ENCODE measurements at places on chromosomes 12 and 14. TPM values are rescaled to one million over a fixed set of nuclear protein-coding genes. Genes with fewer than 3 reads are reported as not detected.

GRCh38 chr12:49626836-49627235 is 3.5 kb downstream of the PRPF40B start:
- no peak for DNase-seq
- H3K27me3 ChIP-seq: no peaks in the 10 kb centered on the region
- H3K36me3 ChIP-seq: no peaks in the 10 kb centered on the region
- no peak overlapping the region for H3K27ac ChIP-seq
- no peak overlapping the region for H3K4me3 ChIP-seq
- H3K4me1 ChIP-seq: peaks cover 7% of the 10 kb centered on the region

DNA sequence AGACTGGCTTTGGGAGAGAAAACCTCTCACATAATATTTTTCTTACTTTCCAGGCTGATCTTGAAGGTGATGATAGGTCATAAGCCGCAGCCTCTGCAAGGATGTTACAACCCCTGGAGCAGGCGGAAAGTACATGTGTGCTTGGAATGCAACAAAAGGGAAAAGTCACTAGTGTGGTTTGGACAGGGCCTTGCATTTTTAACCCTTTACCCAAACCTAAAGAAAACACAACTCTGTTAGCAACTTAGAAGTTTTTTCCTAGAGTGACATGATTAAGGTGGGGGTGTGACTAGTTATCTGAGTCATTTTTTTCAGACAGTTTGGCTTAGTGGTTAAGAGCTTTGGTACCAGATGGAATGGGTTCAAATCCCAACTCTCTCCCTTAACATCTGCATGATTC is 97.0 kb downstream of the TMEM30B start:
- no peak overlapping the region for H3K27ac ChIP-seq
- peak overlapping the region; percentile 11 for H3K4me3 ChIP-seq
- DNase-seq: no peak
- H3K4me1 ChIP-seq: peaks cover 34% of the 10 kb centered on the region

- H3K27ac ChIP-seq: no peak overlapping the region
- H3K27me3 ChIP-seq: no peaks in the 10 kb centered on the region
- no peaks in the 10 kb centered on the region for H3K4me1 ChIP-seq
Measured at GRCh38 chr12:70686907-70687306, 49.7 kb upstream of the PTPRB start.

- no peaks in the 10 kb centered on the region for H3K4me1 ChIP-seq
- H3K4me3 ChIP-seq: no peak overlapping the region
- peaks cover 23% of the 10 kb centered on the region for H3K27me3 ChIP-seq
- no peak overlapping the region for H3K27ac ChIP-seq
Measured at GRCh38 chr12:20364501-20364900, 3.8 kb upstream of the PDE3A start.

DNA sequence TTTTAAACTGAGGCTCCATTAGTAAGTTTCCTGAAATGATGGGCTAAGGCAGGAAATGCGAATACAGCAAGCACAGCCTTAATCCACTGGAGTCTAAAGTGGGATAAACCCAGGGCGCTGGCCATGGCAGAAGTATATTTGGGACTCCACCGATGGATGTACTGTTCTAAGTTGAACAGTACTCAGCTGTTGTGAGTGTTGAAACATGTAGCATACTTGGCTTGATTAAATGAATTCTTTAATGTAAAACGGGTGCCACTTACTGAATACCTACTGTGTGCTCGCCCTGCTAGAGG is 996 bp downstream of the SSPN start:
- no peak for DNase-seq
- H3K4me1 ChIP-seq: peaks cover 6% of the 10 kb centered on the region
- no peak overlapping the region for H3K4me3 ChIP-seq
- no peaks in the 10 kb centered on the region for H3K36me3 ChIP-seq

DNA sequence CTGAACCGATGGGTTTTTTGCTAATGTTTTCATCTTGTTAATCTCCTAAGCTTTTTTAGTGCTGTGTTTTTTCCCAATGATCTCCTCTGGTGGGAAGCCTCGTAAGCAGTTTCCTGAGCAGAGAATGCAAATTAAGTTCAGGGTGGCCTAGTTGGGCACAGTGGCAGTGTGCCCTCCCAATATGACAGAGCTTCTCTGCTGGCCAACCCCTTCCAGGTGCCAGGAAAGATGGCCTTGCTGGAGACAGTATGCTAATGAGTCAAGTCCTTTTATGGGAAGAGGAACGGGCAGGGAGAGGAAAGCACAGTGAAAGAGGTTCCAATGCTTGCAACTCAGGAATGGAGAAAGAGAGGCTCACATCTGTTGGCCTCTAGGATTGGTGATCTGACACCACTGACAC is 115.8 kb downstream of the GCH1 start:
- no peak for DNase-seq
- no peaks in the 10 kb centered on the region for H3K36me3 ChIP-seq
- H3K27me3 ChIP-seq: no peaks in the 10 kb centered on the region
- no peak overlapping the region for H3K27ac ChIP-seq
- peaks cover 10% of the 10 kb centered on the region for H3K4me1 ChIP-seq

Gene MAP3K9
- total RNA-seq: 6.2 TPM

GRCh38 chr12:95787274-95787818 is 3.2 kb downstream of the NTN4 start:
- H3K4me1 ChIP-seq: peaks cover 14% of the 10 kb centered on the region
- DNase-seq: no peak
- H3K27ac ChIP-seq: no peak overlapping the region
- H3K4me3 ChIP-seq: no peak overlapping the region
- peaks cover 61% of the 10 kb centered on the region for H3K27me3 ChIP-seq

- H3K4me3 ChIP-seq: no peak overlapping the region
- H3K4me1 ChIP-seq: no peaks in the 10 kb centered on the region
- no peak for DNase-seq
Measured at GRCh38 chr12:81208187-81208911, 130.5 kb downstream of the ACSS3 start.

Gene ZNF10
- 14.2 TPM for total RNA-seq

GRCh38 chr12:66627988-66628317 is 50.9 kb downstream of the GRIP1 start:
- H3K27ac ChIP-seq: no peak overlapping the region
- DNase-seq: no peak
- no peak overlapping the region for H3K4me3 ChIP-seq
- H3K27me3 ChIP-seq: no peaks in the 10 kb centered on the region

Gene ZDHHC22
- total RNA-seq: not detected

- no peak for DNase-seq
- no peaks in the 10 kb centered on the region for H3K27me3 ChIP-seq
- H3K27ac ChIP-seq: peak overlapping the region; percentile 100
- peak overlapping the region; percentile 99 for H3K4me3 ChIP-seq
- H3K36me3 ChIP-seq: peaks cover 34% of the 10 kb centered on the region
- peaks cover 84% of the 10 kb centered on the region for H3K4me1 ChIP-seq
Measured at GRCh38 chr12:46369095-46369473, 3.5 kb downstream of the SLC38A2 start.

Gene SLC2A14
- total RNA-seq: 0.14 TPM

Gene CHGA
- total RNA-seq: not detected

DNA sequence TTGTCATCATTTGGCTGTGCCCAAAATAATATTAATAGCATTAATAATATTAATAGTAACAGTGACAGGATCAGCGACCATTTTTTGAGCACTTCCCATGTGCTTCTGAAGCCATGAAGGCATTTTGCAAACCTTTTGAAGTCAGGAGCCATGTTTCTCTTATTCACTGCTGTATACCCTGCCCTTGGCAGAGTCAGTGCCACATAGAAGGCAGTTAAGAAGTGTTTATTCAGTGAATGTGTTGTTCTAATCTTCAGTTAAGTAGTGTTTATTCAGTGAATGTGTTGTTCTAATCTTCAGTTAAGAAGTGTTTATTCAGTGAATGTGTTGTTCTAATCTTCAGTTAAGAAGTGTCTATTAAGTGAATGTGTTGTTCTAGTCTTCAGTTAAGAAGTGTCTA is 319.7 kb upstream of the NAV3 start:
- no peak overlapping the region for H3K4me3 ChIP-seq
- no peaks in the 10 kb centered on the region for H3K36me3 ChIP-seq
- no peaks in the 10 kb centered on the region for H3K4me1 ChIP-seq
- H3K27me3 ChIP-seq: no peaks in the 10 kb centered on the region

DNA sequence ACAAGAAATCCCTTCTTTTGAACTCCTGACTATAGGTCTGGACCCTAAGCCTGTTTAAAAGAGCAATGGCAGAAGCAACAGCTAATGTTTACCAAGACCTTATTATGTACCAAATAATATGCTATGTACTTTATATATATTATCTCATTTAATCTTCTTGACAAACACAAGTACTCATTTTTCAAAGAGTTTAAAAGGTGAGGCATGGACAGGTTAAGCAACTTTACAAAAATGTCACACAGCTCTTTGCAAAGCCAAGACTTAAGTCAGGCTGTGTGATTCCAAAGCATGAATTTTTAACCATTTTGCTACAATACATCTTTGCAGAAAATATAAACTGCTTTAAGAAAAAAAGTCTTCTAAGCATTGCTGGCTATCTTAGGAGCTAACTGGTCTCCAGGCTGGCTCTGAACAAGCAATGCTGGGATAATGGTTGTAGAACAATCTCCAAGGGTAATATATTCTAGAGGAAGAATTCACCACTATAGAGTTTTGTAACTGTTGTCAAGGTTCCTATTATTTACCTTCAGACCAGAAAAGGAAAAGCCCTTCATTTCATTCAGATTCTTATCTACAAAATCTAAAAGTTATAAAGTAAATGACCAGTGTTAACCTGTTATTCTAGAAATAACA is 22.1 kb downstream of the SYNJ2BP start:
- H3K36me3 ChIP-seq: peaks cover 5% of the 10 kb centered on the region
- no peak overlapping the region for H3K4me3 ChIP-seq
- DNase-seq: no peak

Gene KCNA1
- 0.07 TPM for total RNA-seq

Gene KIF26A
- total RNA-seq: 0.05 TPM

Gene TEX52
- total RNA-seq: 0.48 TPM

Gene C14orf39
- total RNA-seq: not detected

GRCh38 chr14:55028476-55028875 is 1.4 kb downstream of the SOCS4 start:
- DNase-seq: no peak
- H3K4me3 ChIP-seq: peak overlapping the region; percentile 87
- peaks cover 45% of the 10 kb centered on the region for H3K4me1 ChIP-seq

Gene RPS6KL1
- 4.6 TPM for total RNA-seq

Gene PUS7L
- 18.1 TPM for total RNA-seq

Data from activated T-cell treated with anti-CD3 and anti-CD28 coated beads, Interleukin-2, amount 50 U/mL, for 72 hours (primary cell).